ENCODE measurements at places on chromosomes 12 and 14.

DNA sequence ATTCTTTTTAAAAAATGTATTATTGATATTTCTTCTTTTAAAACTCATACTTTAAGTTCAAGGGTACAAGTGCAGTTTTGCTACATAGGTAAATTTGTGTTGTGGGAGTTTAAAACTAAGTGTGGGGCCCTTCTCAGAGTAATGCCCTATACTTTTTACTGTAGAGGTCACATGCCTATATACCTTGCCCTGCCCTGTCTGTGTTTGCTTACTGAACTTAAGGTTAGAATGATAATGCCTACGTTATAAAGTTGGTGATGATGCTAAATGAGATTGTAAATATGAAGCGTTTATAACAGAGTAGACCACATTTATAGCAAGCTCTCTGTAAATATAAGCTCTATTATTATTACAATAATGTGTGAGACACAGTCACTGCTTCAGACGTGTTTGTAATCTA lies 261.9 kb downstream of the RASSF9 start:
- DNase-seq = no peak

- no peak for DNase-seq
These were observed 260.5 kb downstream of the C12orf50 start for GRCh38 chr12:87768501-87769287.

- no peak for DNase-seq
These were observed 73.3 kb downstream of the PTHLH start for GRCh38 chr12:27899151-27899661.

DNA sequence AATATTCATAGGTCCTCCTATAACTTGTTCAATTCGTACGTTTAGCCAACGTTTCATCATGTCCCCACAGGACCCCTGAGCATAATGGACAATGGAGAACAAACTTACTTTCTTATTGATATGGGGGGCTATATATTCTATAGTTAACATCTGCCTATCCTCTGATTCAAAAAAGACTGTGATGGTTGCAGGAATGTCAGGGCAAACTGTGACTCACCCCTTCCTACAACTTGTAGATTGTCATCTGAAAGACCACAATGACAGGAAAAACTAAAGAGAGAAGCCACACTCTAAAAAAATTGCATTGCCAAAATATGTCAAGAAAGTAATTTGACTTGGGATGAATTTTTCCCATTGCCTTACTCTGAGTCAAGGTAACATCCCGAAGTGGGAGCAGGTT lies 50.8 kb downstream of the CATSPERB start:
- no peak for DNase-seq

- no peak for DNase-seq
These were observed 42.1 kb downstream of the LIMA1 start for GRCh38 chr12:50241178-50241577.

DNA sequence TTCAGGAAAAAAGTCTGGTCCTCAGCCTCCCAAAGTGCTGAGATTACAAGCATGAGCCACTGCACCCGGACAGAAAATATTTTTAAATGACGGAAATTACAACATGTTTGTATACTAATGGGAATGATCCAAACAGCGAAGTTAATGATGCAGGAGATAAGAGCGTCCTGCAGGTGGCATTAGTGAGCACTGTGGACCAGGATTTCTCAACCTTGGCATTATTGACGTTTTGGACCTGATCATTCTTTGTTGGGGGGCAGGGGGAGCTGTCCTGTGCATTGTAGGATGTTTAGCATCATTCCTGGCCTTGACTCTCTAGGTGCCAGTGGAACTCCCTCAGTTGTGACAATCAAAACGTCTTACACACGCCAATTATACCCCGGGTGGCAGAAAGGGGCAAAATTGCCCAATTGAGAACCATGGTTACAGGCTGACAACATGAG lies 34.1 kb downstream of the SCFD1 start:
- DNase-seq = no peak

- no peak for DNase-seq
These were observed 36.7 kb upstream of the CSRP2 start for GRCh38 chr12:76915361-76916169.

GRCh38 chr12:103130564-103130963 lies 173.1 kb downstream of the ASCL1 start:
- DNase-seq = no peak

DNA sequence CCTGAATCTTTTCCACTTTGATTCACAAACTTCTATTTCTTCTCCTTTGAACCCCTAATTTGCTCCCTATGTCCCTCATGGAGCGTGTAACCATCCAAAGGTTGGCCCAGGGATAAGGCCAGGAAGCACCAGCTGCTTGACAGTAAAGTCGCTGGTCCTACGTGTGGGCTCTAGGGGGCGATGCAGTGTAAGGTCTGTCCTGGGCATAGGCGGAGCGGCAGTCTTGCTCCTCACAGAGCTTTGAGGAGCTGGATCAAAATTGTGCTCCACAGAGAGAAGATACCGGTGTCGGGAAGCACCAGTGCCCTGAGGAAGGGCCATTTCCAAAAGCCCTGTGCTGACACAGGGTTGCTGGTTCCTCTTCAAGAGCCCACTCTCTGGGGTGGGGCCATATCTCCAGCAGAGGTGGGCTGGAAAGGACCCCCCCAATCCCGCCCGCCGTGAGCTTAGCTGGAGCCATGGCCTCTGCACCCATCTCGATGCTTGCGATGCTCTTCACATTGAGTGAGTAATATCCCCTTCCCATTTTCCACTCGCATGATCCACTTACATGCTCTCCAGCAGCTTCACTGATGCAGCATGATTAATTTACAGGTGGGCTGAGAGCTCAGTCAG lies 49.9 kb upstream of the OR4E1 start:
- no peak for DNase-seq

DNA sequence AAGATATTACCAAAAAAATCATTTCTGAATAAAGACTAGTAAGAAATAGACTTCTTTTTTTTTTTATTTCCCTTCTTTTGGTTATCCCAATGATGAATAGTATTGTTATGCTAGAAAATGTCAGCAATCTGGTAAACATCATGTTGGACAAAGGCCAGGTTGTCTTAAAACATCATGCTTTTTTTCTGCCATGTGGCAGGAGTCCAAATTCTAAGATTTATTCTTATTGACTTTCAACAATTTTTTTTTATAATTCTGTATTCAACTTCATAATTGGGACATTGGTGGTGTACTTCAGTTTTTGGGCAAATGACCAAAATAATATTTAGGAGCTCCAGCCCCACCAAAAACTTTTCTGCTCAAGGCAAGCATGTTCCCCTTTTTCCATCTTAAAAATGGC lies 10.5 kb downstream of the DCN start:
- no peak for DNase-seq

DNA sequence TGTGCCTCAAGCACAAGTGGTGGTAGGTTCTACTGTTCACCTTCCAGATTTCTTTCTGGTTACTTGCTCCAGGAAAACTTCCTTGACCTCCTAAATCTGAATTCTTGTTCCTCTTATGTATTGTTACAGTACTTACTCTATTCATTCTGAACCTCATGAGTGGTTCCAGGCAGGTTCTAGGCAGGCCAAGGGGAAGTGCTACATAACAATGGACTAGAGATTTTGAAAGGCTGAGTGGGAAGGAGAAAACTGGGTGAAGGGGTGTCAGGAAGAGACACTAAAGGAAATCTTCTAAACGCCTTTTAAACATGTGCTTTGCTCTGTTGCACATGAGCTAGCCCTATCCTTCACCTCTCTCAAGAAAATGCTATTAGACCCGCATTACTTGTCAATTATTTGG lies 1.6 kb downstream of the YARS2 start:
- DNase-seq = no peak

GRCh38 chr12:56988207-56988739 lies 18.1 kb downstream of the ZBTB39 start:
- no peak for DNase-seq

GRCh38 chr14:70921669-70922068 lies 14.4 kb downstream of the PCNX1 start:
- DNase-seq = no peak

DNA sequence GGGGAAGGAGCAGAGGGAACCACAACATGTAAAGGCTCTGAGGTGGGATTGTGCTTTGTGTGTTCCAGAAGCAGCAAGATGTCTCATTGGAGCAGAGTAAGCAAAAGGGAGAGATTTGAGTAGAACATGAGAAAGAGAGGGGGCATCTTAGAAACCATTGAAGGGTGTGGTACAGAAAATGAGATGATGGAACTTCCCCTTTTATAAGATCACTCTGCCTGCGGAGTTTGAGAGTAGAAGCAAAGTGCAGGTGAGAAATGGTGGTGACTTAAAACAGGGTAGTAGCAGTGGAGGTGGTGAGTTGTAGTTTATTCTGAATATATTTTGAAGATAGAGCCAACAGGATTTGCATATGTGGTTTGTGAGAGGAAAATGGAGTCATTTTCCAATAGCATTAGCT lies 56.0 kb downstream of the FBXO34 start:
- DNase-seq = no peak

DNA sequence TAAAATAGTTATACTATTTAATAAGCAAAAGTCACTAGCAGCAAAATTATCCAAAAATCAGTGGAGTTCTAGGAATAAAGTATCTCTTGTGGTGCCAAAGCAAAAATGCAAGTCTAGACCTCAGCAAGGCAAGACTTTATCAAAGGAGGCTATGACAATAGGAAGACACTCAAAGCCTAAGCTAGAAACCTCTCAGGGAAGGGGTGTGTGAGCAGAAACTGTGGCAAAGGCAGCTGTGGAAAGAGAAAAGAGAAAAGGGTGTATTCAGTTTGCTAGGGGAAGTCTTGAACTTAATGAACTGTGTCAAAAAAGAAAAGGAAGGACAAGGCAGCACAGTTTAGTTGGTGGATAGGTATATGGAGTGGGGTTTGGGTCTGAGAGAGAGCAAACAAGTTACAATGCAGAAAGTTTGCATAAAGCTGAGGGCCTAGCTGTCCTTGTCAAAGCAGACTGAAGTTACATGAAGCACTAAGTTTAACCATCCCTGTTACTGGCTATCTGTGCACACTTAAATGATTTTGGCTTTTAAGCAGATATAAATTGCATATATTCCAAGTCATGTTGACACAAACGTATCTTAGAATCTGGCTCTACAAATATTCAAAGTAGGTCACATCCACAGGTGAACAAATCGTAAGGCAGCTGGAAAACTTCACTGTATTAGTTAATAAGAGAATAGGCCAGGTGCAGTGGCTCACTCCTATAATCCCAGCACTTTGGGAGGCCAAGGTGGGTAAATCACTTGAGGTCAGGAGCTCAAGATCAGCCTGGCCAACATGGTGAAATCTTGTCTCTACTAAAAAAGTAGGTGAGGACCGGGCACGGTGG lies 31.0 kb upstream of the AMN1 start:
- DNase-seq = no peak

DNA sequence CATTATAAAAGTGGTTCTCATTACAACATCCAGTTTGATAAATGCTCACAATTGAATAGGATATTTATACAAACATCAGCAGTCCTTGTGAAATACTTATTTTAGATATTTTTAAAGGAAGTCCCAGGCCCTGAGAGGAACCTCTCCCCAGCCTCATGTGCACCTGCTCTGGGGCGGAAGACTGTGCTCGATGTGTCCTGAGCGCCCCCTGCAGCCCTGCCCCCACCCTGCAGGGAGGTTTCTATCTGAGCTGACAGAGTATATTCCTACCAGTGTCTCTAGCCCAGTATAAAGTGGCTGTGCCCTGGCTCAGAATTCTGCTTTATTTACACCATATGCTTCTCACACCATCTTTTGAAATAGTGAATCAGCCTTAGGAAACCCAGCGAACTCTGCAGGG lies 1349.1 kb downstream of the TMEM121 start:
- DNase-seq = no peak

DNA sequence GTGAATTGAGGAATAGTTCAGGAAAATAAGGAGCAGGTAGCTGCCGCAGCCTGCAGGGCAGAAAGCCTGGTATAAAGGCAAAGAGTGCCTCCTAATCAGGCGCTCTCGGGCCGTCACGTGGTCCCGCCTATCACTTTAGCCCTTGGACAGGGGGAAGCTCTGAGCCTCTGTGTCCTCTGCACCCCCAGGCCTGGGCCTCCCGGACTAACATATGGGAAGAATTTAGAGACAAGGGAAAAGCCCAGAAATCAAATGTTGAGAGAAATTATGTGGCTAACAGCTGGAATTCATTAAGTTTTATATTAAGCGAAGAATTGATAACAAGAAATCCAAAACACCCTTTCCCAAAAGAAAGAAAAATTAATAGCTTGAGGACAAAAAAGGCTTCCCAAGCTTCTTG lies 417.7 kb downstream of the ATP23 start:
- no peak for DNase-seq

GRCh38 chr12:11767798-11768197 lies 118.3 kb downstream of the ETV6 start:
- no peak for DNase-seq

DNA sequence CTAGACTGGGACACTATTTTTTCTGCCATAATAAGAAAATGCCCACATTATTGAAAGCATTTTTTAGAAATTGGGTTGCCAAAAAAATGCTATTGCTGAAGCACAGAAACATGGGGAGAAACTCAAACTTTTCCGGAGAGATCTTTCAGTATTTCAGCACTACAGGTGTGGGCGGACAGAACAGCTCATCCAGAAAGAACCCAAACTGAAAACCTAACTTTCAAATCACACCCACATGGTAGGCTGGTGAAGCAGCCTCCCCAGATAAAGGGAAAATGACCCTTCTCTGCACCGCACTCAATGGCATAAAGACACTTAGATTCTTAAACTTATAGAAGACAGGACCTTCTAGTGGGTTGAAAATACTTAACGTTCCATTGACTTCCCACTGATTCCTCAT lies 62.3 kb upstream of the TMPO start:
- no peak for DNase-seq

DNA sequence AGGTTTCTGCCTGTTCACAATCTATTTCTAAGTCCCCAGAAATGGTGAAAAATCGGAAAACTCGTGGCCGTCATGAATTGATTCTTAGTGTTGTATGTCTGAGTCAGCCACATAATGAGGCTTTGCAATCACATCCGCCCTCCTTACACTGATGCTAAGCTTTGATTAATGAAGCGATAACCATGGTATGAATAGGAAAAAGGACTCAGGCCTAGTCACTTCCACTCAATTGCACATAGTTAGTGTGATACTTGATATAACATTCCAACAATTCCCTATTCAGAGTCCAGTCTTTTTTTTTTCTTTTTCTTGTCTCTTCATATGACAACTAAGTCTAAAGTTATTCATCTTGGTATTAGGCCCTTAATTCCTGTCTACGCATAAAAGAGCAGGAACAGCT lies 1231.0 kb downstream of the VRK1 start:
- DNase-seq = no peak

DNA sequence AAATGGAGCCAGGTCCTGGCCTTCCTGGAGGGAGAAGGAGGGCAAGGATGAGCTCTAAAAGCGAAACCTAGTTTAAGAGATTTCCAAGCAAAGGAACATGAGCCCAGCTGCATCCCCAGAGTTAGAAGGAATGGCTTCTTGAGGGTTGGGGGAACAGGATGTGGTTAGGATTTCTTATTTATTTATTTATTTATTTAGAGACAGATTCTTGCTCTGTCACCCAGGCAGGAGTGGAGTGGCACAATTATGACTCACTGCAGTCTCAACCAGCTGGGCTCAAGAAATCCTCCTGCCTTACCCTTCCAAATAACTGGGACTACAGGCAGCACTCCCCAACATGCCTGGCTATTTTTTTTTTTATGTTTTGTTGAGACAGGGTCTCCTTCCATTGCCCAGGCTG lies 25.3 kb upstream of the TMEM106C start:
- no peak for DNase-seq

- no peak for DNase-seq
These were observed 1.2 kb downstream of the TAPBPL start for GRCh38 chr12:6452944-6453630.
